ENCODE measurements at places on chromosomes 2 and 18. TPM values are rescaled to one million over a fixed set of nuclear protein-coding genes. Genes with fewer than 3 reads are reported as not detected.

The FNDC4 gene
- 34.3 TPM for total RNA-seq

The BCL11A gene
- total RNA-seq: 6.1 TPM

The ALK gene
- not detected for total RNA-seq

DNA sequence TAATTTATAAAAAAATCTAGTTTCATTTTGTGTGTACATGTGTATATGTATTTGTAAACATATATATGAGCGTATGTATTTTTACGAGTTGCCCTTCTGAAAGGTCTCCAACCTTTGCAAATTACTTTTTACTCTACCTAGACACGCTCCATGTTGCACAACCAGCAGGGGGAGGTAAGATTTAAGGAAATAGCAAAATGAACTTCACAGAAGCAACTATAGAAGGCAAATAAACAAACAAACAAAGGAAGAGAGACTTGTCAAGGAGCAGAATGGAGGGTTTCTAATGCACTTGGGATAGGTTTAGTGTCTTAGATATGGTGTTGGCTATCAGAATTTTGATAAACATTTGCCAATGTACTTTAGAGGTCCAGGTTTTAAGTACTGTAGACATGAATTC lies 820.5 kb upstream of the POU3F3 start:
- no peak for DNase-seq

- DNase-seq: no peak
Measured at GRCh38 chr2:40289771-40290404, 162.0 kb downstream of the SLC8A1 start.

DNA sequence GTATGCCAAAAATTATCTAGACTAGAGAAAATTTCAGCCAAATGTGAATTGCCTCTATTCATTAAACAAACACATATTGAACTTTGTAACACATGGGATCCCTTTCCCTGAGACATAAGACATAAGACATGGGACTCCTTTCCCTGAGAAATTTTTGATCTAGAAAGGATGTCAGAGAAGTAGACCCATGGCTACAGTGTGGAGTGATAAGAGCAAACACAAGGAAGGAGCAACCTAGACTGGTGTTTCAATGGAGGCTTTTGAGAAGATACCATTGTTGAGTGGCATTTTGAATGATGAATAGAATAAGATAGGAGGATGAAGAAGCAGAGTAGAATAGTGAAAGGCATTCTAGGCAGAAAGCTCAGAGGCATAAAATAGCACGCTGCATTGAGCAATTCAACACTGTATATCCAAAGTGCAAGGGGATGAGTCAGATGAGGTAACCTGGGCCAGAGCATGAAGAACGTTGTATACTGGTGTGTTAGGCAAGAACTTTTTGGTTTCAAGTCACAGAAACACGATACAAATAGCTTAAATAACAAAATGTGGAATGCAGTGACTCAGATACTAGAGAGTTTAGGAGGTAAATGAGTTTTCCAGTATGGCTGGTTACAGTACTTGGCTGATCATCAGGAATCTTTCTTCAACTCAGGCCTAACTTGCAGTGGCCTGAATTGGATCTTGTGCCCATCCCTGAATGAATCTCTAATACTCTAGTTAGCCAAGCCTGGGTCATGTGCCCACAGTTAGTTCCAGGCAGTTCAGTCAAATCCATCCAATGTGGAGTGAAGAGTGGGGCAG lies 129.8 kb upstream of the TANK start:
- DNase-seq: no peak

DNA sequence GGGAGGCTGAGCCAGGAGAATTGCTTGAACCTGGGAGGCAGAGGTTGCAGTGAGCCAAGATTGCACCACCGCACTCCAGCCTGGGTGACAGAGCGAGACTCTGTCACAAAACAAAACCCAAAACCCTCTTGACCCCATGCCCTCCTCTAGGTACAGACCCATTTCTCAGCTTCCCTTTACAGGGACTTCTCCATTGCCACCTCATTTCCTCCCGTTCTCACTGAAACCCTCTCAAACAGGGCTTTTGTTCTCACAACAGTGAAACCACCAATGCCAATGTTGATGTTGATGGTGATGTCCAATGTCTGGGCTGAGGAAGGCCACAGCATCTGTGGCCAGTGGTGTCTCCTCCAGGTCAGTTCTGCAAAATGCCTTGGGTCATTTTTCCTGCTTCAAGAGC lies 69.0 kb upstream of the ZCCHC2 start:
- no peak for DNase-seq

GRCh38 chr2:54605836-54606235 lies 117.6 kb upstream of the EML6 start:
- DNase-seq: no peak

GRCh38 chr2:108560895-108561530 lies 26.7 kb downstream of the LIMS1 start:
- DNase-seq: no peak

All from glomerular endothelial cell (primary cell).